ENCODE measurements at places on chromosomes 2 and 18. TPM values are rescaled to one million over a fixed set of nuclear protein-coding genes. Genes with fewer than 3 reads are reported as not detected.

The TRIM43 gene
- total RNA-seq: not detected

The CAPN14 gene
- total RNA-seq: 0.32 TPM

The POTEI gene
- total RNA-seq: not detected

The MFF gene
- 72.7 TPM for total RNA-seq

The DIPK1C gene
- total RNA-seq: not detected

The CRACDL gene
- 0.16 TPM for total RNA-seq

The DGUOK gene
- 49.5 TPM for total RNA-seq

The SEH1L gene
- total RNA-seq: 48.0 TPM

The IL36RN gene
- total RNA-seq: not detected

The FOXI3 gene
- not detected for total RNA-seq

The CHRNG gene
- not detected for total RNA-seq

The MBP gene
- total RNA-seq: 13.2 TPM

The GCKR gene
- 0.32 TPM for total RNA-seq

The AQP12B gene
- not detected for total RNA-seq

The FSIP2 gene
- 0.65 TPM for total RNA-seq

The CREG2 gene
- under 0.01 TPM for total RNA-seq

The THSD7B gene
- not detected for total RNA-seq

The COLEC11 gene
- total RNA-seq: not detected

The VWC2L gene
- total RNA-seq: not detected

The G6PC2 gene
- total RNA-seq: not detected

The LDLRAD4 gene
- 0.65 TPM for total RNA-seq

The TM4SF20 gene
- total RNA-seq: 1.5 TPM

The MAPRE2 gene
- 20.8 TPM for total RNA-seq
